Kidney (tissue), 22 donors: ENCODE measurements at places on chromosomes 1 and 21. TPM values are rescaled to one million over a fixed set of nuclear protein-coding genes. Genes with fewer than 3 reads are reported as not detected.

DNA sequence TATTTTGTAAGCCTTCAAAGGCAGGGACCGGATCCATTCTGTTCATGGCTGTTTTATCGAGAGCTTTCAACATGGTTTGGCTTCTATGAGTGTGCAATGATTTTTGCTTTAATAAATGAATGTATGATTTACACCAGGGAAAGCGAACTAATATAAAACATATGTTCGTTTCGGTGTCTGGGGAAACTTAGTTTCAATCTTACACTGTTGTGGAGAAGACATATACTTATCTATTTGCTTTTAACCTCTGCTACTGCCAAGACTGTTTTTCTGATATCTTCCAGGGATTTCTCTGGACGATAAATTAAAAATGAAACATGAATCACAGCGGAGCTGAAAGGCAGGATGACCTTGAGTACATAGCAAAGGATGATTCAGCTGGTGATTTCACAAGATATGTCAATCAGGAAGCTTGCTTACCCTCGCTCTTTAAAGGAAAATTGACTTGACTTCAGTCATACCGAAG, 14.7 kb upstream of the CYYR1 start:
- H3K36me3 ChIP-seq: no peaks in the 10 kb centered on the region
- H3K27ac ChIP-seq: no peak overlapping the region
- no peaks in the 10 kb centered on the region for H3K4me1 ChIP-seq
- H3K27me3 ChIP-seq: no peaks in the 10 kb centered on the region
- no peak overlapping the region for H3K4me3 ChIP-seq

DNA sequence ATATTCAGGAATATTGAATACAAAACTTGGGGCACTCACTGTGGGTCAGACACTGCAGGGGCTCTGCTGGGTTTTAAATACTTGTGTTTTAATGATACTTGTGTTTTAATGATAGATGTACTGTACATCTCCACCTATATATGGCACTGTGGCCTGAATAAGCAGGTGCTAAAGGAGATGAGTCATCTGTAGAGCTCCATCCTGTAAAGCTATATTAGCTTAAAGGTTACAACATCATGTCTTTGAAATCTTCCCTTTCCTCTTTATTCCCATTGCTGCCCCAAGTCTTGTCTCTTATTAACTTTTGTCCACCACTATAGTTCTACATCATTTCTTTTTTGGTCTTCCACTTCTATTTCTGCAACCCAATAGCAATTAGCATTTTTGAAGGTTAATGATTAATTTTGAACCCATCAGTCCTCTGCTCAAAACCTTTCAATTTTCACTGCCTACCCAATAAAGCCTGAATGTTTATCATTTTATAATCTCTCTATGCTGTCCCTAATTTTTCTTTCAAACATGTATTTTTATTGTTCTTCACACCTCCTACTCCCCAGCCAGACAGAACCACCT, 113.3 kb upstream of the PTGFR start:
- no peak overlapping the region for H3K4me3 ChIP-seq
- H3K27ac ChIP-seq: no peak overlapping the region
- no peak for DNase-seq

Gene AXDND1
- polyA plus RNA-seq: not detected

Gene FAM43B
- polyA plus RNA-seq: 1.7 TPM

DNA sequence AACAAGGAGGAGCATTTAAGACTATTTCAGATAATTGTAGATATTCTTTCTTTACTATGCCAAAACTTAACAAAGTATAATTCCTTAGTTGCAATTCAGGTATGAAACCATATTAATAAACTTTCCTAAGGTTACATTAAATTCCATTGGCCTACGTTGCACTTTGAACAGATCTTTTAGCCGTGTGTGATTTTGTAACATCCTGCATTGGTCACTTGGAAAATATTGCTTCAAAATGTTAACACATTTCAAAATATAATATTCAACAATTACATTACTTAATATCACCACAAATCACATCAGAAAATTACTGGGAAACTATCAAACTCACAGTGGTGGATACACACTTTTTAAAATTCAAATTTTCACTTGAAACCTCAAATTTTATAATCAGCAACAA, 20.2 kb downstream of the ETS2 start:
- no peaks in the 10 kb centered on the region for H3K27me3 ChIP-seq
- no peak overlapping the region for H3K4me3 ChIP-seq
- no peak overlapping the region for H3K27ac ChIP-seq
- DNase-seq: no peak
- H3K36me3 ChIP-seq: peaks cover 22% of the 10 kb centered on the region
- no peaks in the 10 kb centered on the region for H3K4me1 ChIP-seq

Gene GUCA2B
- polyA plus RNA-seq: not detected

- DNase-seq: peak; percentile 81
- peaks cover 5% of the 10 kb centered on the region for H3K27me3 ChIP-seq
- H3K27ac ChIP-seq: peak overlapping the region; percentile 64
- peaks cover 24% of the 10 kb centered on the region for H3K4me1 ChIP-seq
- no peaks in the 10 kb centered on the region for H3K36me3 ChIP-seq
Observed at GRCh38 chr1:204377800-204378668, 18.3 kb upstream of the PLEKHA6 start.

Gene LRRC39
- 0.45 TPM for polyA plus RNA-seq
